ENCODE measurements at places on chromosomes 7 and 10.

- no peak for DNase-seq
Measured at GRCh38 chr10:79411546-79412495, 33.6 kb downstream of the ZCCHC24 start.

DNA sequence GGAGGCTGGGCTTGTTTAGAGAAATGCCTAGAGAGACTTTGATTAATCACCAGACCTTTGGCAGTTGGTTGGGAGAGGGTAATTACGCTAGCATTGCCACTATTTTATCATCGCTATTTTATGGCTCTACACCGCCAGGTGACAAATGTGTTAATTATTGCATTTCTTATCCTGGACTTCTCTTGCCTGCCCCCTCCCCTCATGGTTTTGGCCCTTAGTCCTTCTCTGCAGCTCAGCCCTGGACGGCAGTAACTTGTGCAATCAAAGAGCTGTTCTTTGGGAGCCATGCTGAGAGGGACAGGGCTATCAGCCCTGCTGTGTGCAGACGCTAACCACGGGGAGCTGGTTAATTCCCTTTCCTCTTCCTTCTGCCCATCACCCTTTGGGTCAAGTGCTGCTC lies 585.0 kb downstream of the AUTS2 start:
- DNase-seq: no peak

DNA sequence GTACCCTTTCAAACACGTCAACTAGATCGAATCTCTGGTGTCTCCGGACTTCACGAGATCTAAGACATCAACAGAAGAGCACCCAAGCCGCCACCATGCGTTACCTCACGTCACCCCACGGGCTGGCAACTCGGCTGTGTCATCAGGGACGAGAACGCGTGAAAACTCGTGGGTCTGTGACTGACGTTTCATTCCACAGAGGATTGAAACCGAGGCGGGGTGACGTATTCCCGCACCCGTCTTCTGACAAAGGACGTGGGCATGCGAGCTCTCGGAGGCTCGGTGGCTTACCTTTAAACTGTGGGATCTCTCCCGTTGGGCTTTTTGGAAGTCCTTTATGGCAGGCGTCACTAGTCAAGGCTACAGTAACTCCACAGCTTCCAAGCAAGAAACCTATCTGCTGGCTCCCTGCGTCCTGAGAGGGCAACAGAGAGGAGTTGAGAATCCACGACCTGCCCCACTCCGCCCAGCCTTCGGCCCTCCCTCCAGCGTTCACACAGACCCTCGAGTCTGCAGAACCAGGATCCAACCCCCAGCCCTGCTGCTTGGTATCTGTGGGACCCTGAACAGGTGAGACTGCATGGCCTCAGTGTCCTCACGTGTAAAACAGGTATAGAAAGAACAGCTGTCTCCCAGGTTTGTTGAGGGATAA lies 255.3 kb downstream of the ZMYND11 start:
- no peak for DNase-seq

- DNase-seq: no peak
Measured at GRCh38 chr7:69981646-69982045, 383.4 kb downstream of the AUTS2 start.

DNA sequence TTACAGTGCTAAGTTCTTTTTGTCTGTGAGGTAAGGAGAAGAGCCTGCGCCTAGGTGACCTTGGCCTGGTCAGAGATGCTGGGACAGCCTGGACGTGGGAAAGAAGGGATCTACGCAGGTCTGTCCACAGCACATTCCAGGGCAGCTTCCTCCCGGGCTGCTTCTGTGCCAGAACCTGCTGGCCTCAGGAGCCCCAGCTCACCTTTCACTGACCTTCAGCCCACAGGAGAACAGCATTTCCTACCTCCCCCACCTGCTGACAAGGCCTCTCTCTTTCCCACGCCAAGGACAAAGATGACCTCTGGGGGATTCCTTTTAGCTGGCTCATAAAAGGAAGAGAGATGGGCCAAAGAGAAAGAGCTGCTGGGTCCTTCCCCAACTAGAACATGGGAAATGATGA lies 260.6 kb downstream of the KCNMA1 start:
- no peak for DNase-seq

Data from H9 (cell line).